Occipital lobe (tissue), 3 donors: ENCODE measurements at places on chromosomes 3 and 15.

DNA sequence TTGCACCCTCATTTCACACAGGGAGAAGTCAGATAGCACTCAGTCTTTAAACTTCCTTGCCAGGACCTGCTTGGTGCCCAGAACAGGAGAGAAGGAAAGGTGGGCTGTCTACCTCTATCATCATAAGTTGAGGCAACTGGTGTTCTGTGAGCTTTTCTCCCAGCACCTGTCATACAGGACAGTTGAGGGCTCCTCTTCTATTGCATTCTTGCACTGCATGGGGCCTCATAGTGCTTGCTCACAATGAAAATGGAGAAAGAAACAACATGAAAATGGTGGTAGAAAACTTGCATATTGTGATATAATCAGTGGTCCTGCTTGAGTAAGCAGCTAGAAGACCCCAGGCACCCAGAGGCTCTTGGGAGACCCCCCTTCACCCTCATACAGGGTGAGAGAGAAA, 311.7 kb upstream of the GOLIM4 start:
- DNase-seq, result no peak

GRCh38 chr3:51099794-51100535, 285.1 kb upstream of the MANF start:
- DNase-seq, result no peak

GRCh38 chr3:175493301-175493700, 634.2 kb downstream of the NAALADL2 start:
- DNase-seq, result no peak

DNA sequence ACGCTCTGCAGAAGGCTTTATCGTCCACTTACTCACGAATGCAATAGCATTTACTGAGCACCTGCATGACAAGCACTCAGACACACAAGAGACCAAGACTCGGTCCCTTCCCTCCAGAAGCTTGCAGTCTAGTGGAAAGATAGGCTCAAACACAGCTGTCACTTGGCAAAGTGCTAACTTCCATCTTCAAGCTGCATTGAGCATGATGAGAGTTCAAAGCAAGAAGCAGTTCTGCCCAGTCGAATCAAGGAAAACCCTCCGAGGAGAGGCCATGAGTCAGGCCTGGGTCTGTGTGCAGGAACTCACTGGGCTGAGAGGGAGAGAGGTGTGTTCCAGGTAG, 51.5 kb downstream of the C3orf20 start:
- DNase-seq, result no peak

GRCh38 chr3:52685285-52685708, 416 bp downstream of the PBRM1 start:
- DNase-seq, result peak; percentile 85

GRCh38 chr15:78804391-78804792, 6.9 kb downstream of the ADAMTS7 start:
- DNase-seq, result no peak

DNA sequence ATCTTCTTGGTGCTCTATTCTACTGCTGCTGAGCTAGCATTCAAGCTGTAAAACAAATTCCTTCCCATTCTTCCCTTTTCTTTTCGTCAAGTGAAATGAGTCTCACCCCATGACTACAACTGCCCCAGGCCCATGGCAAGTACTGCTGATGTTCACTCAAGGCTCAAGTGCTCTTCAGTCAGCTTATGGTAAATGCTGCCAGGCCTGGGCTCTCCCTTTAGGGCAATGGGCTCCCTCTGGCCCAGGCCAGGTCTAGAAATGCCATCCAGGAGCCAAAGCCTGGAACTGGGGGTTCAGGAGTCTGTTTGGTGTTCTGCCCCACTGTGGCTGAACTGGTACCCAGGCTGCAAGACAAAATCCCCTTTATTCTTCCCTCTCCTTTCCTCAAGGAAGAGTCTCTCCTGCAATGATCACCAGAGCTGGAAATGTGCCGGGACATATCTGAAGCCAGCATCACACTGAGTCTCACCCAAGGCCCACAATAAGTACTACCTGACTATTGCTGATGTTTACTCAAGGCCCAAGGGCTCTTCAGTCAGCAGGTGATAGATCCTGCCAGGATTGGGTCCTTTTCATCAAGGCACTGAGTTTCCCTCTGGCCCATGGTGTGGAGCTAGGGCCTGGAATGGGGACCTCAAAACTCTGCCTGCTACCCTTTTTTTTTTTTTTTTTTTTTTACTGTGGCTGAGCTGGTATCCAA, 205.0 kb upstream of the STAC start:
- no peak for DNase-seq

GRCh38 chr3:123161167-123161566, 40.6 kb upstream of the SEC22A start:
- DNase-seq, result no peak

- no peak for DNase-seq
Measured at GRCh38 chr3:104632521-104632920, 734.2 kb upstream of the ALCAM start.

DNA sequence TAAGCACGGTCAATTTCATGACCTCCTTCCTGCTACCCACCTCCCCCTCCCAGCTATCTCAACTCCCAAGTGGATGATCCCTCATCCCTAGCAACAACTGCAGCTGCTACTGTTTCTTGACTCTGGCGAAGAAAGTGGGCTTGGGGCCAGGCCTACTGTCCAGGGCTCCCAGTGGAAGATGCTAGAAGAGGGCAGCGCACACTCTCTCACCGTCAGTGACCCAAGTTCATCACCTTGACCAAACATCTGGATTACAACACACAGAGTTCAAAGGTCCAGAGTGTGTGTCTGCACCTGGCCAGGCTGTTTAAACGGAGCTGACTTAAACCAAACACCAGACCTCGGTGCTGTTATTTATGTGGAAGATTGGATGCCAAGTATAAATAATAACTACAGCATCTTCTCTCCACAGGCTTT, 385.6 kb downstream of the SHQ1 start:
- DNase-seq, result no peak

DNA sequence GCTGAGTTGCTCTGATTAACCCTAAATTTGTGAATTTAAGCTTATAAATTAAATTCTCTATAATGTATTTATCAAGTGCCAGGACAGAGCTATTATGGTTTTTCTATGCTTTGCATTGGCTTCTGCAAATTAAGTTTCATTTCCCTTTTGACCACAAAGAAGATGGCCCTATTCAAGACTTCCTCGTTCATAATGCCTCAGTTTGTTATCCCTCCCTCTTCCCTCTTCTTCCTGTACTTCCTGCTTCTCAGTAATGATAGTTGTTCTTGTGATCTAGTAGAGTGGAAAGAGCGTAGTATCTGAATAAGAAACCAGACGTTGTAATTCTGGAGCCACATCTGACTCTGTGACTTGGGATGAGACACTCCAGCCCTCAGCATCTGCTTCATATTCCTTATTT, 118.7 kb downstream of the CACNA1D start:
- DNase-seq, result no peak

GRCh38 chr3:183937601-183938286, 53.1 kb upstream of the PARL start:
- no peak for DNase-seq
